ENCODE measurements at places on chromosomes 3 and 15.
A peak's percentile ranks its signal among the peaks of the same experiment; 100 is the strongest.

DNA sequence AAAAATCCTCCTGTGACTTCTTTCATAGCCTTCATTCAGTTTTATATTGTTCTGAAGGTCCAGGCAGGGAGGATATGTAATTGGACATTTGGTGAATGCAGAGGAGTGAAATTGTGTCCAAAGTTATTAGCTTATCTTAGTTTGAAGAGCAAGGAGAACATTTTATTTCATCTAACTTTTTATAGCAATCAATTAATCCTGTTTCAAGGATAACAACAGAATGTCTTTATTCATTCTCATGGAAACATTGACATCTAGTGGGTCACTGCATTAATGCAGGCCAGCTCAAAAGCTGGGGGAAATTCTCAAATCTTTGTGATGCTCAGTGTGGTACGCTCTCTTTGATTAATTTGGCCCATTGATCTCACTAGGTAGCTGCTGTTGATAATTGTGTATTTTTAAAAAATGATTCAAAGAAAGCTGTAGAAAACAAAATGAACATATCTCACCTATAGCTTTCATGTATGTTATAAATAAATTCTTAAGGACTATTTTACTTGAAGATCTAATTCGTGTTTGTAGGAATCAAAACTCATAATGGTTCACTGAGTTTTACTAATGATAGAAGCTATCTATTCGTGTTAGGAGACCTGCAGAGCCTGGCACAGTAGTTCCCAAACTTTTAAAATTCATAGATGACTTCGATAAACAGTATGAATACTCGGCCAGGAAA is 150.8 kb upstream of the KCNMB2 start:
- peak; percentile 60 for DNase-seq

DNA sequence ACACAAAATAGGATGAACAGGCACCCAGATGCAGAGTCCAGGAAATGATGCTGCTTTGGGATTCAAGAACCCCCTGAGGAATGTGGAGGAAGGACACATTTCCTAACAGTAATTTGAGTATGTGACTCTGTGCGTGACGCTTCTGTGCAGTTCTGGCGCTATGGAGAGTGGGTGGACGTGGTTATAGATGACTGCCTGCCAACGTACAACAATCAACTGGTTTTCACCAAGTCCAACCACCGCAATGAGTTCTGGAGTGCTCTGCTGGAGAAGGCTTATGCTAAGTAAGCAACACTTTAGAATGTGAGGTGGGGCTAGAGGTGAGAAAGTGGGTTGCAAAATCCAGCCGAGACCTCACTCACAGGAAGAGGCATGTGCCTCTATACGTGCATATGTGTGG is 28.3 kb downstream of the CAPN3 start:
- peak; percentile 24 for DNase-seq

DNA sequence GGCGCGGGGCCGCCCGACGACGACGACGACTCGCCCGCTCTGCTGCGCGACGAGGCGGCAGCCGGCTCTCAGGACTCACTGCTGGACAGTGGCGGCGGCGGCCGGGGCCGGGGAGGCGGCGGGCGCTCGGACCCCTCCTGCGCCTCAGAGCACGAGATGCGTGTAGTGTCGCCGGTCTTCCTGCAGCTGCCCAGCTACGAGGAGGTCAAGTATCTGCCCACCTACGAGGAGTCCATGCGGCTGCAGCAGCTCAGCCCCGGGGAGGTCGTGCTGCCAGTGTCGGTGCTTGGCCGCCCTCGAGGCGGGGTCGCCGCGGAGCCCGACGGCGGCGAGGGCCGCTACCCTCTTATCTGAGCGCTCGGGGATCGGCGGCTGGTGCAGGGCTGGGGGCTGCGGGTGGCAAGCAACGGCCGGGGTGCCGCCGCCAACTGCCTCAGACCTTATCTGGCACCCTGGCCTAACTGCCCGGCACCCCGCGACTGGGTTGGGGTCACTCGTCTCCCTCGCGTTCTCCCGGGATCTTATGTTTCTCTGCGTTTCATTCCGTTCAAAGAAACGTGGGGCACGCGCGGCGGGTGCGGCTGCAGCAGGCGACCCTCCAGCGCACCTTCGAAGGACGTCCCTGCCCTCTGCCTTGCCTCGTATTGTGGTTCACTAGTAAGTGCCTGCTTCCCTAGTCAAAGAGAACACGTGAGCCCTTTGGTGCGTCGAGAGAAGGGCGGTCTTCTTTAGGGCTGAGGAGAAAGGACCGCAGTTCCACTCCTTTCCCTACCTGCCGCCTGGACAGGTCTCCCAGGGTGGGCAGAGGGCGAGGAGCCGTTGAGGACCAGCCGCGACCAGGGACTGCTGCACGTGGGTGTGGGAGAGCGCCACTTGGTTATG is 1.0 kb downstream of the C3orf80 start:
- DNase-seq = no peak

DNA sequence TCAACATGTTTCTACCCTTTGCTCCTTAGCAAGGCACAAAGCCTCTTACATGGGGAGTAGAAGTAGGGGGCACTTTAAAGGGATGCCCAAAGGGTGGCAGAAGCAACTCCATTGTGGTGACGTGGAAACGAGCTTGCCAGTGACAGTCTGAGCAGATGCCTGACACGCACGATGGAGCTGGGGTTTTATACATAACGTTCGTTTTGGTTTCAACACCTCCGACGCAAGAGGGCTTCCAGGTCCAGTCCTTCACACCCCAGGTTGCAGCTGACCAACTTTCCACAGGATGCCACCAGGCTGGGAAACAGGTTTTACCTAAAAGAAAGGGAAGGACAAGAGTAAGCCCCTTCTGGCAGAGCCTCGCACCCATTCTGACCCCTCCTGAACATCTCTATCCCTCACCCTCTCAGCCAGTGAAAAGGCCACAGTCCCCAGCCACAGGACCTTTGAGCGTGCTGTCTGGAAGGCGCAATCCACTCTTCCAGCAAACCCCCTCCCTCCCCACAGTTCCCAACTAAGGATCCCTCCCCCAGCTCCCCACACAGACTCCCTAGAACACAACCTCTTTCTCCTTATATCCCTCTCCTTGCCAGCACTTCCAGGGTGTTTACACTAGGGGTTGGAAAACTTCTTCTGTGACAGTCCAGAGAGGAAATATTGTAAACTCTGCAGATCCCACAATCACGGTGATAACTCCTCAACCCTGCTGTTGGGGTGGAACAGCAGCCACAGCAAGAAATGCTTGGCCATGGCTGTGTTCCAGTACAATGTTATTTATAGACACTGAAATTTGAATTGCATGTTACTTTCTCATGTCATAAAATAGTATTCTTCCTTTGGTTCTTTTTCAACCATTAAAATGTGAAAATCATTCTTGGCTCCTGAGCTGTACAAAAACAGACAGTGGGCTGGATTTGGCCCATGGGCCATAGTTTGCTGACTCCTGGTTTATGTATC is 36.2 kb downstream of the FAM174B start:
- DNase-seq = peak; percentile 90

GRCh38 chr3:39378088-39378487 is 5.1 kb upstream of the SLC25A38 start:
- DNase-seq = peak; percentile 32

DNA sequence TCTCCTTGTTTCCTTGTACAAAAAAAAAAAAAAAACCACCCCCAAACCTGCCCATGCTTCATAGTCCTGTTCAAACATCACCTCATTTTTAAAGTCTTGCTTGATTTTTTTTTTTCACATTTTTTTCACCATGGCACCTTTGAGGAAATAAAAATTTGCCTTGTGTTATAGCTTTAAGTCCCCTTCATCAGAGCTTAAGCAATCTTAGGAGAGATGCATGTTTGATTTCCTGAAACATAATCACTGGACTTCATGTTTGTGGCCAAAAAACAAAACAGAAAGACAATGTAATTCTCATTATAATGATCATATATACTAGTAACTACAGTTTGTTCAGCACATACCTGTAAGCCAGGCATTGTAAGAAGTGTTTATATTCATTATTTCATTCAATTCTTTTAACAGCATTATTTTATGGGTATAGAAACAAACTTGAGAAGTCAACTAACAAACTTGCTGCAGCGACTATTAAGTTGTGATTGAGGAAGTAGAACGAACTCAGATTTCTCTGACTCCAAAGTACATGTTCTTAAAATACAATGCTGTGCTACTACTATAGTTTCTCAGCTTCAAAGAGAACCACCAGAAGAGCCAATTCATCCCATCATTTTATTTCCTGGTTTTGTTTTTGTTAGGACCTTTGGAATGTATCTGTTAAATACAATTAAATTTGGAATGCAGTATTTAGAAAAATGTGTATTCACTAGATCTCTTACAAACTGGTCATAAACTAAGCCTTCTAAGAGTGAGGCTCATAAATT is 203.8 kb downstream of the TCF12 start:
- DNase-seq = peak; percentile 76

GRCh38 chr3:172506094-172506493 is 17.1 kb downstream of the TNFSF10 start:
- no peak for DNase-seq

GRCh38 chr3:141150081-141150830 is 81.4 kb upstream of the PXYLP1 start:
- DNase-seq = no peak

DNA sequence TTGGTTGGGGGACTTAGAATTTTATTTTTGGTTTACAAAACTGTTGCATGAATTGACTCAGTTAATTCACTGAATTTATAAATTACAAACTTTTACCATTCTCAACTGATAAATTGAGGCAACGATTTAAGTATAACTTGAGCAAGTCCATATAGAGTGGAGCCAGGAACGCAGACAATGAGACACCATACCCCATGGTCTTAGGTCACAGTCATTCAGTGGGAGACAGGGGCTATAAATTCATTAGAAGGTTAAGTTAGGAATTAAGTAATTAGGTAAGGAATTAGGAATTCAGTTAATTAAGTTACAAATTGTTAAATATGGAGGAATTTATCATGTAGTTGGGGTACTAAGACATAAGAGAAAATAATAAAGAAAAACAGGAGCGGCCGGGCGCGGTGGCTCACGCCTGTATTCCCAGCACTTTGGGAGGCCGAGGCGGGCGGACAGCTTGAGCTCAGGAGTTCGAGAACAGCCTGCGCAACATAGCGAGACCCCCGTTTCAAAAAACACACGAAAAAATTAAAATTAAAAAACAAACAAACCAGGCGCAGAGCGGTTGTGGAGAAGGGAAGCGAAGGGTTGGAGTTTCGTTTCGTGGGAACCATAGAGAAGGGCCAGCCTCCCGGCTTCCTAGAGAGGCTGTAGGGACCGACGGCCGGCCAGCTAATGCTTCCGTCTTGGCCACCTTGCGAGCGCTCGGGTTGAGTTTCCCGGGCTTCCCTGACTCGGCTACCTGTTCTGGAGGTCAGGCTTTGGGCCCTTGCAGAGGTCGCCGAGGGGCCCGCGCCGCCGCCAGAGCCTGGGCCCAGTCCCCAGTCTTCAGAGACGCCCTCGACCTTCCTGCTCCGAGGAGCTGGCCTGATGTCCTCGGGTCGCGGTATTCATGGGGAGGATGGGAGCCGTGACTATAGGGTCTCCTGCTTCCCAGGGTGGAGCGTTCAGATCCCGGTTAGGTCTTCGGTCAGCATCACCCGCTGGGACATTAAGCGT is at the start of gene ZNF619:
Gene ZNF619, plus strand, starts transcription at position 645 of the 993 bp plus-strand sequence. CDS start 858 bp downstream, outside the sequence.
- DNase-seq = peak; percentile 78

DNA sequence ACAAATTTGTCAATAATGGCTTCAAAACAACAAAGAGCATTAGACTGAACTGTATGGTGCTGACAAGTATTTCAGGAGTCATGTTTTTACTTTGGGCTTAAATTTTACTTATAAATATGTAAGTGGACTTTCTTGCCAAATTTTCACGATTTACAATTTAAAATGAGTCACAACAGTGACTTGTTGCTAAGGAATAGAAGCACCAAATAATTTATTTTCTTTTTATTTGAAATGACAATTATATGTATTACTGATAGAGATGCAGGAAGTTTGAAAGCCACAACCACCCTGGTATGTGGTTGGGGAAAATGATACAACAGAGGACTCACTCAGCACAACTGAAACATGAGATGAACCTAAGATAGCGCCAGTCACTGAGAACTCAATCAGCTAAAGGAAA is 90.3 kb downstream of the FMN1 start:
- DNase-seq = peak; percentile 94

DNA sequence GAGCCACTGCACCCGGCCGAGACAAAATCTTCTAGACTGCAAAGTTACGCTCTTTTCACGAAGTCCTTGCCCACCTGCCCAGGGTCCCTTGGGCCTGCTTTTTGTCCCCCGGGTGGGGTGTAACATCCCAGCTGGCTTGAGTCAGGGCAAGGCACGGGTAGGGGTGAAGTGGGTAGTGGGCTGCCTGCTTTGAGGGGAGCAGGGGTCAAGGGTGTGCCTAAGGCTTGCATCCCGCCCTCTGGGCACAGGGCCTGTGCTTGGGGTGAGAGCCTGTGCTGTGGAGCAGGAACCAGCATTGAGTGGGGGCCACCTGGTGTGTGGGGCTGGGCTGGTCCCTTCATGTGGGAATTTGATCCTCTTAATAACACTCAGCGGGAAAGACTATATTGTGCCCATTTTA is 74.6 kb downstream of the KLF13 start:
- no peak for DNase-seq

DNA sequence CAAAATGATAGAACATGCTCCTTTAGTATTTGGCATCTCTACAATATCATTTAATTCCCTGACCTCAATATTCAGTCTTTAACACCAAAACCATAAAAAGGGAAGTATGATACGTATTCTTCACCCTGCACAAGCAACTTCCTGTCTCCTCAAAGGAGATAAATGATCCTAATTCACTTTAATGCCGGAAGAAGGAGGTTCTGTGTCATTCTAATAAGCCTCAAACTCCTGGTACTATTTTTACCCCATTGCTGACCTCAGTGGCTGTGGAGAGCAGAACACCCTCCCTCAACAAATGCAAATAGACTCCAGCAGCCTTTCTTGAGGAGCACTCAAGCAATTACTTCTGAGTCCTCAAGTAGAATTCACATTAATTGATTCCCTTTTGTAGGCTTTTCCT is 173.3 kb downstream of the TMEM108 start:
- DNase-seq = peak; percentile 2

DNA sequence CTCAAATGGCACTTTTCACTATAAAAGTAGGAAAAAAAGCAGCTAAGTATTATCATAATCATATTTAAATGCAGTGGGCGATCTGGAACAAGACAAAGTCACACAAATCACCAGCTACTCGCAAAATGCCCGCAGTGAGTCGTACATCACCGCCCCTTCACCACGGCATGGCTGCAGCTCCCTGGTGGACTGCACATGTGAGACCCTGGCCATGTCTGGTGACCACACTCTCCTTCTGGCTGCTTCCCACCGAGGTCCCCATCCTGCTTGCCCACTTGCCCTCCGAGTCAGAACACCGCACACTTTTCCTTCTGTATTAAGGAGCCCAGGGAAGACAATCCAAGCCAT is 38.6 kb downstream of the ACAA1 start:
- DNase-seq = no peak

DNA sequence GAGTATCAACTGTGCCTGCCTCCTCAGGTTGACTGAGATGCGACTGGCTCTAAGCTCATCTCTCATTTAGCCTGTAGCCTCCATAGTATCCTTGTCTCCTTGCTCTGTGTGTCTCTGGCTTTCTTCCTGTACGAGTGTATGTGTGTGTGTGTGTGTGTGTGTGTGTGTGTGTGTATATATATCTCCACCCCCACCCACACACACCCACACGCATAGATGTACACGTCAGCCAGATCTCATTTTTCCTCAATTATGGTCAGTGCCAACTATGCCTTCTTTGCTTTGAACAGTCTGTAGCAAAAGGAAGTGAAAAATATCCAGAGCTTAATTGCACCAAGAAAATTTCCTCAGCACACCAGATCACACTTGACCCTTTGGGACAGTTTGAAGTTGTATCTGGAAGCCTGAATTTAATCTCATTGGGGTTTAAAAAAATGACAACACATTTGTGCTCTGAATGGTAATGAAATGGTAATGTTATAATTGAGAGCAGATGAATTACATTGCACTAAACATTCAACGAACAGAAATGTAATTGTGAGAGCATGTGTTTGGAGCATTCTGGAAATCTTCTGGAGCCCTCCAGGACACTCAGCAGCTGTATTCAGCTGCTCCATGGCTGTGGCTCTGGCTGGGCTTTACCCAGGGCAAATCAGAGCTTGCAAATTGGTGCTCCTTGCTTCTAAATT is 63.6 kb downstream of the RYR3 start:
- DNase-seq = peak; percentile 1

Data from EH (cell line).